Motor neuron (in vitro differentiated cells): ENCODE measurements at places on chromosomes 5 and 9. TPM values are rescaled to one million over a fixed set of nuclear protein-coding genes. Genes with fewer than 3 reads are reported as not detected.
A peak's percentile ranks its signal among the peaks of the same experiment; 100 is the strongest.

GRCh38 chr5:6819521-6819920 lies 106.3 kb downstream of the TENT4A start:
- peak; percentile 72 for ATAC-seq

DNA sequence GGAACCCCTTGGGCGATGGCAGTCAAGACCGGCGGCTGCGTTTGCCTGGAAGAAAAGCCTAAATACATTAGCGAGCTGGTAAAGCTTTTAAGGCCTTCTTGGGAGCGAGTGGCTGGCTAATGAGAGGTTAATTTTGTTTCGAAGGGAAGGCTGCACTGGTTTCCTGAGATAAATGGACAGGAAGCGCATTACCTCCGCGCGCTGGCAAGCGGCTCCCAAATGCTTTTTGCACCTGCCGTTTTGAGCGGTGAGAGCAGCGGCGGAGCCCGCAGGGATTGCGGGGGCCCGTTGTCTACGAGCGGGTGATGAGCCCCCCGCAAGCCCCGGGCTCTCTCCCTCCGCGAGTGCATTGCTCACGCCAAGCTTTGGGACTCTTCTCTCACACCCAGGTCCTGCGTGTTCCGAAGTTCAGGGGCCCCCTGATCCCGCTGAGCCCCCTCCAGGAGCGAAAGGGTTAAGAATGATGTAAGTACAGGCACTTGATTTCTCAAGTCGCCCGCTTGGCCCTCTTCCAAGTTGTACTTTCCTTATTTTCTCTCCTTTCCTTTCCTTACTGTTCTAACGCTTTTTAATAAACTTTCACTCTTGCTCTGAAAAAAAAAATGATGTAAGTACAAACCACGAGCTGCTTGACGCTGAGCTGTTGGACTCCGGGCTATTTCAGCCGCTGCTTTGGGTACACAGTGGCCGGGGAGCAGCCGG lies 3.1 kb upstream of the RGMB start:
- no peak for ATAC-seq

DNA sequence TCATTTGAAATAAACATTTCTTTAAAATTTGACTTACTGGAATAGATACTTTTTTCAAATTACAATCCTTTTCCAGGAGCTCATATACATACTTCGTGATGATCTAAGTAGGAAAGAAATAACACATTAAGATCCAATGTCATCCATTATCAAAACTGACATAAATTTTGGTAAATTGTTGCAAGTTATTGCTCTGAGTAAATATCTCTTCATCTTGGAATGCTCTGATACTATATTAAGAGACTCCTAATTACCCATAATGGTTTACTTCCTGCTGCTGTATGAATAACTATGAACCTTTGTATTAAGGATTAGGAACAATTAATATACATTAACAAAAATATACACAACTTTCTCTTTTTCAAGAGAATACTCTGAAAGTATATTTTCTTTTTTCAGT lies 223.0 kb upstream of the POU5F2 start:
- no peak for ATAC-seq

- peak; percentile 66 for ATAC-seq
Measured at GRCh38 chr9:121692606-121693387, 41.4 kb downstream of the DAB2IP start.

GRCh38 chr5:32779754-32780415 lies 68.8 kb downstream of the NPR3 start:
- no peak for ATAC-seq

- ATAC-seq, result no peak
Measured at GRCh38 chr9:84381508-84381907, 41.0 kb upstream of the SLC28A3 start.

GRCh38 chr9:90074316-90074962 lies 469.6 kb downstream of the GADD45G start:
- no peak for ATAC-seq

- no peak for ATAC-seq
Measured at GRCh38 chr9:77961541-77961940, 70.1 kb downstream of the GNAQ start.

DNA sequence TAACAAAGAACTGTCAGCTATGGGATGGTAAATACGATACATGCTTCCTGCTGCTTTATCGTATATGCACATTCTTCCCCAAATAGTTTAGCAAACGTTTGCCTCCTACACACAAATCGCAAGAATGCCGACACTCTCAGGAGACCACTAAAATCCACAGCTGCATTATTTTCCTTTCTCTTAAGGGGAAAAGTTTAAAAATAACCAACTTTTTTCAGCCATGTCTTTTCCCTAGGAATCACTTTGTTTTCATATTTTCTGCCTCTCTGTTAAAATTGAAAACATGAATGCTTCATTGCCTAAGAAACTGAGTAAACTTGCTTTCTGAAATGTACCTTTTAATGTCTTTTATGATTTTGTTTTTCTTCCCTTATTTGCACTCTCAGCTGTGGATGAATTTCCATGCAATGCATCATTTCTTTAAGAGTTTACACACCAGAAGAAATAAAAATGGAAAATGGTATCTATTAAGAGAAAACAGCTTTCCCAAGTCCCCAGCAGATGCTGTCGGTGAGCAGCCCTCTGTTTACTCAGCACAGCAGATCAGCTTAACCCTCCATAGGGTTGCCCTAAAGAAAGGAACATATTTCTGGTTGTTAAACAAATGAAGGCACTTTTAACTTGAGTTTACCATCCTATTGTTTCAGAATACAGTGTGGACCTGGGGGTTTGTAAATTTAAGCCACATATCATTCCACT lies 66.2 kb downstream of the IZUMO3 start:
- ATAC-seq, result no peak

SV2C gene
- total RNA-seq, result 10.7 and 11.1 TPM in 2 replicates

GRCh38 chr5:100788417-100788816 lies 114.7 kb downstream of the ST8SIA4 start:
- ATAC-seq, result no peak

DNA sequence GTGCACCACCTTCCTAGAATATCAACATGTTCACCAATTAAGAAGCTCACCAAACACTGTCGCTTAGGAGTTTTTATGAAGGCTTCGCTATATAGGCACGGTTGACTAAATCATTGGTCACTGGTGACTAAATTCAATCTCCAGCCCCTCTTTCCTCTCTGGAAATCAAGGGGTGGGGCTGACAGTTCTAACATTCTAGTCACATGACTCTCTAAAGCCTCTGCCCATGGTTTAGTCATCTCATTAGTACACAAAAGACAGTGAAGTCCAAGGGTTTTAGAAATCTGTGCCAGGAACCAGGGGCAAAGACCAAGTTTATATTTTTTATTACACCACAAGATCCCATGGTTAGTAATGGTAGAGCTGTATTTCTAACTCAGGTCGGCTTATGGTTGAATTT lies 243.2 kb downstream of the ELAVL2 start:
- ATAC-seq, result no peak

- no peak for ATAC-seq
Measured at GRCh38 chr9:87441251-87441650, 56.4 kb upstream of the DAPK1 start.

DNA sequence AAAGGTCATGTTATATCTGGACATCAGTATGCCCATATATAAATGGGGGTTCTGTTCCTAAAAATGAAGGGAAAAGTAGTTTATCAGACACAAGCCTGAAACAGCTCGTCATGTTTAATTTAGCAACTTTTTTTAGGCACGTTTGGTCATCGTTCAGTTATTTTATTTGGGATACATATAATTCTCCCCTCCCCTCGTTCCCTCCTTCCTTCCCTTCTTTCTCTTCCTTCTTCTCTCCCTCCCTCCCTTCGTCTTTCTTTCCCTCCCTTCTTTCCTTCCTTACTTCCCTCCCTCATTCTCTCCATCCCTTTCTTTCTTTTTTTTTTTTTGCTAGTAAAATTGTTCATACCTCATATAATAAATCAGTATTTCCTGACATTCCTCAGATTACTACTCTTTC lies 3.4 kb downstream of the PPWD1 start:
- ATAC-seq, result no peak

TRIO gene
- 84.0 and 99.2 TPM in 2 replicates for total RNA-seq

- ATAC-seq, result no peak
Measured at GRCh38 chr5:150397146-150397781, 15.4 kb downstream of the CD74 start.

DNA sequence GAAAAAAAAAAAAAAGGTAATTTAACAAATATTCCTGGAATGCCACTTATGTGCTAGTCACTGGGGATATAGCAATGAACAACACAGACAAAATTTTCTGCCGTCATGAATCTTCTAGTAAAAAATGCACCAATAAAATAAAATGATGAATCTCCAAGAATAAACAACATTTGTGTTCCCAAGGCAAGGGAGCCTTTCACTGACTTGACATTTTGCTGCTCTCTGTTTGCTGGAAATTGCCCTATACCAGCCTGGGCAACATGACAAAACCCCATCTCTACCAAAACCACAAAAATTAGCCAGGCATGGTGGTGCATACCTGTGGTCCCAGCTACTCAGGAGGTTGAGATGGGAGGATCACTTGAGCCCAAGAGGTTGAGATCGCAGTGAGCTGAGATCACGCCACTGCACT lies 64.5 kb upstream of the ERBIN start:
- ATAC-seq, result no peak

DNA sequence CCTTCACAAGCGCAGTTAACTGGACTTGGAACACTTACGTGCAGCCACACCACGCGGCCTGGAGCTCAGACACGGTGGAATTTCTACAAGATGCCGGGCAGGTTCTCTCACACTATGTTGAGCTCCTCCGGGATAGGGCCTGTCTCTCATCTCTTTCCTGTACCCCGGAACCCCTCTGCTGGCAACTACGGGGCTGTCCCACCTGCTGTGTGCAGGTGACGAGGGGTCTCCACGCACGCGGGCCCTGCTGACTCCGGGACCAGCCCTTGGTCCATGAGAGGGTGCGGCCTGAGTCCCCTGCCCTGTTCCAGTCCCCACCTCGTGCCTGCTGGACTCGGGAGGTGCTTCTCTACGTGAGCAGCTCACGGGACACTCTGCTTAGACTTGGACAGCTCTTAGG lies 40.1 kb downstream of the SLC6A3 start:
- ATAC-seq, result no peak
